Activated naive CD4-positive, alpha-beta T cell treated with Interleukin-2 at 50 U/mL for 16 hours (primary cell): ENCODE measurements at places on chromosomes 11 and 22.

DNA sequence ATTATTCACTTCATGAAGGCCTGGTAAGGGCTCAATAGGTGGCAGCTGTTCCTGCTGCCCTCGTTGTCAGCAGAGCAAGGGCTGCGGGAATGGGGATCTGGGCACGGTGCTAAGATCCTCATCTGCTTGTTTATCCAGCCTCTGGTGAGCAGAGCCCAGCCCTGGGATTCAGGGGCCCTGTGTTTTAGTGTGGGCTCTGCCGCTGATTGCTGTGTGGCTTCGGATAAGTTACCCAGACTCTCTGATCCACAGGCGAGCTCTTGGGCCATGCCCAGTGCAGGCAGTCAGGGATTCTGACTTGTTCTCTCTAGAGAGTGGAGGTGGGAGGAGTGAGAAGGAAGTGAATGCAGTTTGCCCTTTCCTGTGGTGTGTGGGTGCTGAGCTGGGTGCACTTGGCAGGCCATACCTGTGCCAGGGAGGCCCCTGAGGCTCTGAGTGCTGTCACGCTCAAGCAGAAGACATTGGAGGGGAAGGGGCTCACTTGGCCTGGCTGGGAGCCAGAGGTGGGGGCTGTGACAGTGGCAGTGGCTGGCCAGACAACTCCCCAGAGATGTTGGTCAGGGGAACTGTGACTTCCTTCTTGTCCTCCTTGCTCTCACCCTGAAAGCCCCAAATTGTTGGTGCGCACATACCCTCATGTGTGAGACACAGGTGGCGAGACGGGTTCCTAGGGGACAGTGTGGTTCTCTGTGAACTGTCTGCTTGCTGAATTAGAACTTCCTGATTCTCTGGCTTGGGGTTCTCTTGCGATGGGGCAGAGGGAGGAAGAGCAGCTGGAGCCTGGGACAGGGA is 43.7 kb downstream of the CD82 start:
- DNase-seq, result peak; percentile 47

DNA sequence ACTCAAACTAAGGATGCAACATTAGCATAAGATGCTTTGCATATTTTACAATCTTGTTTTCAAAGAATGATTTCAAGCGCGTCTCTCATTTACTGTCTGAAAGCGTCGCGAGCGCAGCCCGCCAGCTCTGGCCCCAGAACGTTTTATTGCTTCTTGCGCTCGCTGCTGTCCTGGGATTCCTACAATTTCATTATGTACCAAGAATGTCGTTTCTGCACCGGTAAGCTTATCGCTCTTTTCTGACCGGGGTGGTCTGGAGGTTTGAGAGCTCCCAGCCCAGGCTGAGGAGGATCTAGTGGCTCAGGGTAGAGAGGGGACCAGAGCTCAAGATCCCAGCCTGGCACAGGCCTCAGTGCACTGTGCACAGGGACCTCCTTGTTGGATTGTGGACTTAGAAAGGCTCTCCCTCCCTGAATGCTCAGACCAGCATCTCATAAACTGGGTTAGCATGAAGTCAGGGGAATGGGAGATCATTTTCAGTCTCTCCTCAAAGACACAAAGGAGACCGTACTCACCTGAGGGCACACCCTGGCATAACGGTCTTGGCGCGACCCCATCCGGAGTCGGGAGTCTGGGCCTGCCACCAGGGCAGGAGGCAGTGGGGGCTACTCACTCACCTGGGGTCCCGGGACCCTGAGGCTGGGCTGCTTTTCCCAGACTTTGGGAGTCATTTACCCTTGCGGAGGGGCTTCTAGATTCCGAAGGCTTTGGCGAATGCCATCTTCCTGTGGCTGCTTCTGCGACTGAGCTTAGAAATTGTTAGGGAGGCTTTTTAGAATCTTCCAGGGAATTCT is 817.4 kb downstream of the BRD1 start:
- DNase-seq, result no peak

DNA sequence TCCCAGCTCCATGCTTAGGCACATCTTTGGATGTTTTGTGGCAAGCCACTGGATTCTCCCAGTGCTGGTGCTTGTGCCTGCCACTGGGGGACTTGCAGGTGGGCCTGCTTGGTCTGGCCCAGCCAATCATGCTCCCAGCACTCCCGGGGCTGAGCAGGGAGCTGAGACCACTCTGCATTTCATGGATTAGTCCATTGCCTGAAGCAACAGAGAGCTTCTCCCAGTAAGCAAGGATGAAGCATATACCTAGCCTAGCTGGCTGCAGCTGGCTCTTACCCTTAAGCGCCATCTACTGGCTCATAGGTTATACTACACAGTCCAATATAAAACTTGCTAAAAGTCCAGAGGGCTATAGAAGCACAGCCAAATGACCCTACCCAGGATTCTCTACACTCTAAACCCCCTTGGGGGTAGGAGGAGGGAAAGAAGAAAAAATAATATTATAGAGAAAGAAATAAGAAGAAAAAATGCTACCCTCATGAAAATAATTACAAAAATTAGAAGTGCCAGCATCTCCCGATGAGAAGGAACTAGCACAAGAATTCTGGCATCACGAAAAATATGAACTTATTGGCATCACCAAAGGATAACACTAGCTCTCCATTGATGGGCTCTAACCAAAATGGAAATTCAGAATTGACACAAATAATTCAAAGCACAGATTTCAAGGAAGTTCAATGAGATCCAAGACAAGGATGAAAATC is 275.3 kb downstream of the C11orf87 start:
- no peak for DNase-seq

DNA sequence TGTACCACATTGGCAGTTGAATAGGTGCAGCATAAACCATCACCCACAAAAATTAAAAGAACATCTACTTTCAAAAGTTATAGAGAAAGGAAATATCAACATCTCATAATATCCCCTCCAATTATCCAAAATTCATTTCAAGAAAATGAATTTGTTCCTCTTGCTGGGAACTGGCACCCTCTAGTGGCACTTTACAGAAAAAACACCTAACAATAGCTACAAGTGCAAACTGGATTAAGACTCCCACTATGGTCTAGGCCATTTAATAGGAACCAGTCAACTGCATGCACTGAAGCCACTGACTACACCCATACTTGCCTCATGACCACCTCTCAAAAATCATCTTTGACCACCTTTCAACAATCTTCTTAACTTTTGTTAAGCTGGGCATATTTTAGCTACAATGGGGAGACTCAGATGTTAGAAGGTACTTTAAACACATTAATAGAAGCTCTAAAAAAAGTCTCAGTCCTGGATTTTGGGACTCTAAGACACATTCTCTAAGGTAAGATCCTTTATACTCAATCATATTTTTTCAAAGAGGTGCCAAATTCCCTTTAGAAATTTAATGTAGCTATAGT is 17.3 kb downstream of the TRAF6 start:
- peak; percentile 6 for DNase-seq

- no peak for DNase-seq
These were observed 1.5 kb downstream of the IFITM5 start for GRCh38 chr11:297586-298405.

DNA sequence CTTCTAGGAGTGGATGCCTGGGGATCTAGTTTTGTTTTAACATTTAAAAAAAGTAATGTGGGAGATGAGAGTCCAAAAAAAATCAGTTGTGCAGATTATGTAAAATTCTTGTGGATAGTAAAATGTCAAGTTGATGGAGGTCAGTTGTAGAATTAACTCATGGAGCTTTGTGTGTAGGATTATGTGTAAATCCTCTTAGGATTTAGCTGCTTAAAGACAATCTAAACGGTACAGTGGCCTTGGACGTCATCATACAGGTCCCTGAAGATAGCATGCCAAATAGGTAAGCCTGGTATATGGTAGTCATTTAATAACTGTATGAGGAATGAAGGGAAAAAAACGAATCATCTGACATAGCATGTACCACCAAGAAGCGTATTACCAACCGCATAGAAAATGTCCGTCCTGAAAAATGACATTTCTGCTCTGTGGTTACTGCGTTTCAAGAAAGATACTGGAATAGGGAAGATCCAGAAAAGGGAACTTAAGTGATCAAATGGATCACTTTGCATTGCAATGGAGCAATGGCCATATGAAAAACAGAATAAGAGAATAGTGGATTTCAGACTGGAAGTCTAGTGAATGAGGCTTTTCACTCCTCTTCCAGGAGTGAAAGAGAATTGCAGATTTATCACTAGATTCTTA is 61.3 kb downstream of the BCL2L13 start:
- DNase-seq, result no peak

DNA sequence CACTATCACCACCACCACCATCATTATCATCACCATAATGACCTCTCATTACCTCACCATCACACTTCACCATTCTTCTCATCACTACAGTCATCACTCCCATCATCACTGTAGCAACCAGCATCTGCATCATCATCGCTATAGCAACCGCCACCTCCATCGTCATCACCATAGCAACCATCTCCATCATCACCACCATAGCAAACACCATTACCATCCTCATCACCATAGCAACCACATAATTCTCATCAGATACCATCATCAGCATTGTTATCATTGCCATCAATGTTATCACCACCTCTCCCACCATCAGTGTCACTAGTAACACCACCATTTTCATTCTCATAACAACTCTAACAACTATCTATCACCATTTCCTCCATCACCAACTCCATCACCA is 23.1 kb upstream of the CD82 start:
- no peak for DNase-seq

- DNase-seq, result no peak
These were observed 789 bp upstream of the FAM111A start for GRCh38 chr11:59141673-59142460.

DNA sequence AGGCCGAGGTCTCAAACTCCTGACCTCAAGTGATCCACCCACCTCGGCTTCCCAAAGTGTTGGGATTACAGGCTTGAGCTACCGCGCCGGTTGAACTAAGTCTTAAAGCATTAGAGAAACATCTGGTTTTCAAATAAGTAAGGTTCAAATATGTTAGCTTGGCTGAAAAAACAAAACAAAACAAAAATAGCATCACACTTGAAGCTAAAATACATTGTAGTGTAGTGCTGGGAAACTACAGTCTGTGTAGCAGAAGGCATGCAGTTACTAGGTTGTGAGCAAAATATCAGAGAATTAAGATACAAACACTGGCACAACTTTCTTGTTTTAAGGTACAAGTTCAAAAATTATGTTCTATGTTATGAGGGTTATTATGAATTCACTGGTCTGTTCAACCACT is 224.8 kb upstream of the CHORDC1 start:
- no peak for DNase-seq

DNA sequence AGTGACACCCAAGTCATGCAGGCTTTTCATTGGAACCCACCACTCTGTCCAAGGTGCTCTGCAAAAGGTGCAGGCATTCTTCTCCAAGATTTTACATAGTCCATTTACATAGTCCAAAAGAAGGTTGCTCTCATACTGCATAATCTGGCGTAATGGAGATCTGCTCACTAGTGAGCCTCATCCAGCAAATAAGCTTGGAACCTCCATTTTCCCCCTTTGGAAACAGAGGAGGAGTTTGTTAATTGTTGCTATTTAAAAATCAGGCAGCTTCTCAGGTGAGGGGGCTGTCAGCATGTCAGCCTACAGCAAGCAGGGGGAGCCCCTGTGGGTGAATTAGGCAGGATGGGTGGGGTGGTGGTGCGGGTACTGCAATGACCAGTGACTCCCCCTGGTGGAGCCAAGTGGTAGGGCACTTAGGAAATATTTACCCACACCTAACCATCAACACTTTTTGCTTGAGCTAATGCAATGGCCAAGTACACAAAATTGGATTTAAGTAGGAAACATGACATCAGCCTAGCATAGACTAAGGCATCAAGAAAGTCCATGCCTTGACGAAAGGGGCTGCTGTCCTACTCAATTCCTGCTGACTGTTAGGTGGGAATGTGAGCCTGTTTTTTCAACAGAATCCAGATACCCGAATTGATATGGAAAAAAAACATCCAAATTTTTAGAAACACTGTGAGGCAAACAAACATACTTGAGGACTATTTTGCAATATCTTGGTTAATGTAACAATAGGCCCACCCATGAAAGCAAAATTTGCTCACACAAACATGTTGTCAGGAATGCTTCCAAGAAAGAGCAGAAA is 64.5 kb downstream of the AMBRA1 start:
- peak; percentile 75 for DNase-seq

DNA sequence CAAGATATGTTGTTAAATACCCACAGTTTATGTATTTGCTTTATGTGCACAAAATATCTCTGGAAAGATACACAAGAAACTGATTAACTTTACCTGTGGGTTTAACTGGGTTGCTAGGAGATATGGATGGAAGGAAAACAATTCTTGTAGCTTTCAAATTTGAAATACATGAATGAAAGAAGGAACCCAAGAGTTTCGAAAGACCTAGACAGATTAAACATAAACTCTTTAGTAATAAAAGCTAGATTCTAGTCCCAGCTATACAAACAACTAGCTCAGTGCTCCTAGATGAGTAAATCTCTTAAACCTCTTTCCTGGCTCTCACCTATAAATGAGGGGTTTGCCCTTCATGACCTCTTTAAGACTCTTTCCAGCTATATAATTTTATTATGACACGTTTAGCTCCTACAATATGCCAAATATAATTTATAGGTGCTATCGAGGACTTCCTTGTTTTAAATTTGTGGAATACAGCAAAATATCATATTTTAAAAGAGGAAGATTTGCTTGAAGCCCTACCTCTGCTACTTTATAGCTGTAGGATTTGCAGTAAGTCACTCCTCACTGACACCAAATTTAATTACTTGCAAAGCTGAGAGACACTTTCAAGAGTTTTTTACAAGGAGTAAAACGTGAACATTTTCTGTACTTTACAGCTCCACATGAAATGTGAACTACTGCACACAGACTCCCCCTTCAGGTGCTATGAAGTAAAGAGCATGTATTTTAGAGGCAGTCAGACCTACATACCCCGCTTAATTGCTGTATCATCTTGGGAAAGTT is 50.7 kb downstream of the RRAS2 start:
- DNase-seq, result no peak

GRCh38 chr22:35719212-35719875 is 1.7 kb downstream of the APOL5 start:
- DNase-seq, result no peak

GRCh38 chr11:1532606-1533341 is 39.3 kb downstream of the DUSP8 start:
- no peak for DNase-seq

- no peak for DNase-seq
These were observed 176.0 kb downstream of the ARHGAP42 start for GRCh38 chr11:100863080-100863581.

DNA sequence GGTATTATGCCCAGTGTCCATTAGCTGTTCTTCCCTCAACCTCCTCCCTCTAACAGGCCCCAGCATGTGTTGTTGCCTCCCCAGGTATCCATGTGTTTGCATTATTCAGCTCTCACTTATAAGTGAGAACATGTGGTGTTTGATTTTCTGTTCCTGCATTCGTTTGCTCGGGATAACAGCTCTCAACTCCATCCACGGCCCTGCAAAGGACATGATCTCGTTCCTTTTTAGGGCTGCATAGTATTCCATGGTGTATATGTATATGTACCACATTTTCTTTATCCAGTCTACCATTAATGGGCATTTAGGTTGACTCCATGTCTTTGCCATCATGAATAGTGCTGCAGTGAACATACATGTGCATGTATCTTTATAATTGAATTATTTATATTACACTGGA is 82.8 kb downstream of the PRMT3 start:
- no peak for DNase-seq

DNA sequence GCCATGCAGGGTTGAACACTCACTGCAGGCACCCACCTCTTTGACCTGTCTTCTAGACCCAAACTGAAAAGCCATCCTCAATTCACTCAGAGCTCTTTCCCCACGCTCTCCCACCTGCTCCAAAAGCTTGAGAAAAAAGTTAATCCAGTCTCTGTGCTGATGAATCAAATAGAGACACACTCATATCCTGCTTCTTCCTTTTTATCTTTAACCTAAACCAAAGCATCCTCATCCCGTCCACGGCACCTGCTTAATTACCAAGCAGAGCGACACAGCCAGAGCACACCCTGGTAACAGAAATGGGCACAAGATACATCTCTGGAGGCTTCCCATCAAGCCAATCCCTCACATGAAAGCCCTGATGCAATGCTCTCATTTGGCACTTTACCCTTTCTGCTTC is 102.6 kb downstream of the PLEKHA7 start:
- no peak for DNase-seq
